ENCODE measurements at places on chromosomes 4 and X.

GRCh38 chr4:40070387-40070786 lies 13.7 kb downstream of the N4BP2 start:
- DNase-seq: no peak

DNA sequence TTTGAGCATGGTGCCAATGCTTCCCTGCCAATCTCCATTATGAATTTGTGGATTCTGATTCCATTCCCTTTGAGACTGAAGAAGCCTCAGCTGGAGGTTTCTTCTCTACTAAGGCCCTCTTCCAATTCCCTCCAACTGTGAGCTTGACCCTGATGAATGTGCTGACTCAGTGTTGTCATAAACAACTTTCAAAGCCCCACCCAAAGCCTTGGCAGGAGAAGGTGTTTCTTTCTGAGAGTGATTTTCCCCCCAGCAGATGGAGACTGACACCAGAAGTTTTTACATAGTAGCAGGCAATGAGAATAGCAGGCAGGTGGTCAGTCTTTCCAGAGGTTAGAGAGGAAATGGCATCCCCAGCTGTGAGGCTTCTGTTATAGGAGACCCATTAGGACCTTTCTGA lies 53.1 kb downstream of the OCRL start:
- DNase-seq: no peak

- DNase-seq: no peak
These were observed 4.1 kb upstream of the S100P start for GRCh38 chr4:6689506-6689960.

DNA sequence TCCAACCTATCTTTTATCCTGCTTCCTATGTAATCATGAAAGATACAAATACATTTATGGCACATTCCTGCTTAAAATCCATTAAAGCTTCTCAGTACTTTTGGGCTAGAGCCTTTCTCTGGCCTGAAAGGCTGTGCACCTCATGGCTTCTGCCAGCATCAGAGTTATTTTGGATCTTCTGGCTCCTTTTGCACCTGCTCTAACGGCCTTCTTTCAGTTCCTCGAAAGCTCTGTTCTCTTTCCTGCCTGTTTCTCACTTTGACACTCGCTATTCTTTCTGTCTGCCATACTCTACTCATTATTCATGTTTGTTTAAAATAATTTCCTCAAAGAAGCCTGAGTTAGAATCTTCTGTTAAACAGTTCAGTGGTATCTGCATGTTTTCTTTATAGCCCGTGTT lies 86.0 kb downstream of the LRP2BP start:
- no peak for DNase-seq

- DNase-seq: peak; percentile 44
These were observed 188.0 kb upstream of the PACRGL start for GRCh38 chr4:20512033-20512792.

- DNase-seq: no peak
These were observed 89.9 kb downstream of the SLC10A6 start for GRCh38 chr4:86759298-86759697.

GRCh38 chr4:89314291-89314690 lies 6.7 kb upstream of the GPRIN3 start:
- DNase-seq: no peak

- DNase-seq: no peak
These were observed 1546.6 kb upstream of the TENM3 start for GRCh38 chr4:180696460-180697092.

GRCh38 chrX:41868392-41868977 lies 54.9 kb downstream of the CASK start:
- no peak for DNase-seq

GRCh38 chr4:20269320-20269719 lies 17.6 kb downstream of the SLIT2 start:
- DNase-seq: no peak

- no peak for DNase-seq
These were observed 85.7 kb downstream of the QDPR start for GRCh38 chr4:17426222-17426621.

DNA sequence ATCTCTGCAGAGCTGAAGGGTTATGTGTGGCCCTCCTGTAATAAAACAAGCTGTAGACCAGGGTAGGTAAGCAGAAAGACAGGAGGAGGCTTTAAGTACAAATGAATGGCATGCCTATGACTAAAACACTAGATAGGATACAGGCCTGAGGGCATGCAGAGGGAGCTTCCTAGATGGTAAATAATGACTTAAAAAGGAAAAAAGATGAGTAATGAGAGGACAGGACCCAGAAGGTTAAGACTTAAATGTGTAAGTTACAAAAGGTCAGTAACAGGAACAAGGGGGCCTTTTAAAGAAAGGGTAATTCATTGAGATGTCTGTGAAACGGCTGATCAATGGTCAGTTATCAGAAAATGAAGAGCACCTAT lies 194.8 kb downstream of the SOWAHB start:
- DNase-seq: no peak

DNA sequence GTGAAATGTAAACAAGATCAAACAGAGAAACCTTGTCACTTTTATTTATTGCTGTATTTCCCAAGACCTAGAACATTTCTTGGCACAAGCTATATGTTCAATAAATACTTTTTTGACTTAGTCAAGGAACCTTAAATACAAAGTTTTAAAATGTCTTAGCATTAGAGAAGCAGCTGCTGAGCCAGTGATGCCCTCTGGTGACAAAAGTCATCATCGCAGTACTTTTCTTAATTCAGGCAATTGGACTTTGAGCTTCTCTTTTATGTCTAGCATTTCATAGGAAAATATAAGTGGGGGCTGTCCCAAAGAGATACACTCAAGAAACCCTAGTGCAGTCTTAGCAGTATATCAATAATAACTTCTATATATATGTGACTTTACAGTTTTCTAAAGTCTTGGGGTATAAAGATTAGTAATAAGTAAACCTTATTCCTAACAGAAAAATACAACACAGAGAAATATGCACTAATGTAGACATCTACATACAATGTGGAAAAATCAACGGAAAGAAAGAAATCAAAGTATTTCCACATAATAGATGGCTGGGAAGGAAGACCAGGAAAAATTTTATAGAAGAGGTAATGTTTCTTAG lies 118.4 kb downstream of the DTHD1 start:
- DNase-seq: no peak

DNA sequence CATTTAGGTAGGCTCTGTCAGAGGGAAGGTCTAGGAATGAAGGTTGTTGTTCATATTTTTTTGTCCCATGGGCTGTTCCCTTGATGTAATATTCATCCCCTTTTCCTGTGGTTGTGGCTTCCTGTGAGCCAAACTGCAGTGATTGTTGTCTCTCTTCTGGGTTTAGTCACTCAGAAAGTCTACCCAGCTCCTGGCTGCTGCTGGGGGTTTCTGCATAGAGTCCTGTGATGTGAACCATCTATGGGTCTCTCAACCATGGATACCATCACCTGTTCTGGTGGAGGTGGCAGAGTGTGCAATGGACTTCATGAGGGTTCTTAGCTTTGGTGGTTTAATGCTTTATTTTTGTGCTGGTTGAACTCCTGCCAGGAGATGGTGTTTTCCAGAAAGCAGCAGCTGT lies 122.8 kb downstream of the ZC4H2 start:
- no peak for DNase-seq

DNA sequence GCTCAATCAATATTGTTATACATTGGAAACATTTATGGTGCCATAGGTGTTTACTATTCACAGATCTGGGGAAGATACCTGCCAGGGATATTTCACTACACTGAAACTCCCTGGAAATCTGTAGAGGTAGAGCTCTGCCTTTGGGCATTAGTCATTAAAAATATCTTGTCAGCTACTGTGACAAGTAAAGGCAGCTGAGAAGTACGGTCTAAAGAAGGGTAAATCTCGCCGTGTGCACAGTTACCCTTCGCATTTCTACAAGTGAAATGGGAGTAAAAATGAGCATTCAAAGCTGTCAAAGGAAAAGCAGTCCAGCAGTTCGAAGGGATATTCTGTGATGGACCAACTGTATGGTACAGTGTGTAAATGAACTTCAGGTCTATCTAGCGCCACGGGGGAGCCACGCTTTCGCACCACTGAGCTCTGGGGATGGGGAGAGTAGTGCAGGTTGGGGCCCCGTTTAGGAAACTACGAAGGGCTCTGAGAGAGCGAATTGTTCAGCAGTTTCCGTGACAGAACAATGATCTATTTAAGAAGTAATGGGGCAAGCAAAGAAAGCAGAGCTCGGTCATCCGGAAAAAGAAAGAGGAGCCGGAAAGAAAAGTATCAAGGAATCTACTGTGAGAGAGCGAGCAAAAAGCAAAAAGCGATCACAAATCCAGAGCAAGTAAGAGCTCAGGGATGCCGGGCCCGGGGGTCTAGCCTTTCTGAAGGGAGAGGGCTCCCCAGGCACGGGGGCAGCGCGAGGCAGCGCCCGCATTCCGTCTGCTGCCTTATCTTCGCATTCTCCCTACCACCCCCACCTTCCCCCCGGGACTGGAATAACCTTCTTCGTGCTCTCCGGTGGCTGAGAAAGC lies 646 bp downstream of the TIGD4 start:
- no peak for DNase-seq

DNA sequence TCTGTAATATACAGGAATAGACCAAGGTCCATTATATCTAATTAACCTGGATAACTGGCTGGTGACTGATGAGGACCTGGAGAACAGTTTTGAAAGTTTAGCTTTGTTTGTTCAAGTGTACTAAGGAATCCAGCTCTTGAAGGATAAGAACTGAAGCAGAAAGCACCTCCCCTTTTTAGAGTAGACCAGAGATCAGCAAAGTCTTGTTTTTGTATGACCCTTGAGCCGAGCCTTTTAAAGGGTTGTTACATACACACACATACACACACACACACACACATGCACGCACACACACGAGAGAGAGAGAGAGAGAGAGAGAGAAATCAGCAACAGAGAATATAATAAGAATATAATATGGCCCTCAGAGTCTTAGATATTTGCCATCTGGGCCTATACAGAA lies 13.0 kb downstream of the MOSPD2 start:
- no peak for DNase-seq

GRCh38 chr4:184177271-184177670 lies 40.4 kb downstream of the ENPP6 start:
- DNase-seq: no peak

DNA sequence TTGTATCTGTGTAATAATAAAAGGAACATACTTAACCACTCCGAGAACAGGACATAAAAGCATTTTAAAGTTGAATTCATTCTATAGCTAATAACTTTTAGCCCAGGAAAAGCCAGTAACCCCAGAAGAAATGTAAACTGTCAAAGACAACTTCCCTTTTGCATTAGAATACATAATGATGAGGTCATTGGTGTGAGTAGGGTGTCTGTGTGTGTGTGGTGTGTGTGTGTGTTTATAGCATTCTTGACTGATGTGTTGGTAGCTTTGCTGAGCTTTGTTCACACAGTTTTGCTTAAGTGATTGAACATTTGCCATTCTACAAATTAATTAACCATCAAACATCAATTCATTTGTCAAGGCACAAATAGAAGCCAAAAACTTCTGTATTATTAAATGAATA lies 559.6 kb downstream of the ARAP2 start:
- DNase-seq: no peak

DNA sequence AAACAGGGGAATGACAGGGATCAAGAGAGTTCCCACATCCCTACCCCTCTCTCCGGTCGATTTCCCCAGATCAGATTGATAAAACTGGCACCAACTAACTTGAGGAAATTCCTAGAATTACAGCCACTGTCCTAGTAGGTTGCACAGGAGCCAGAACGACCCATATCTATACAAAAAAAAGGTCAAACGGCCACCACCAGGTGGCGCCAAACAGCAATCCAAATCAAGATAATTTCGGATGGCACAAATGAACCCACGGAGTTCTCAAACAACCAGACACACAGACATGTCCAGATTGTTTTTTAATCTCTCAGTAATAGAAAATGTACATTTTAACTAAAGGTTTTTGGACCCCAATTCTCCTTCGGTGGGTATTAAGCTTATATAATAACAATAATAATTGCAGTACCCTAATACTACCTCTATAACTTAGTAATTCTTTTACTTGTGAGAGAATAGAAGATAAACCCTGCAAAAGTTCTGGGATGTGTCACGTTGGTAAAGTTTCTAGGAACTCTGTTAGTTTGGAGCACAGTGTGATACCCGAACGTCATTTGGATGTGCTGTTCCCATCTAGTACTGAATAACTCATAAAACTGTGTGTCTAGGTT lies 212.6 kb downstream of the SPOCK3 start:
- no peak for DNase-seq

GRCh38 chrX:31132821-31133241 lies 61.0 kb upstream of the FTHL17 start:
- no peak for DNase-seq

DNA sequence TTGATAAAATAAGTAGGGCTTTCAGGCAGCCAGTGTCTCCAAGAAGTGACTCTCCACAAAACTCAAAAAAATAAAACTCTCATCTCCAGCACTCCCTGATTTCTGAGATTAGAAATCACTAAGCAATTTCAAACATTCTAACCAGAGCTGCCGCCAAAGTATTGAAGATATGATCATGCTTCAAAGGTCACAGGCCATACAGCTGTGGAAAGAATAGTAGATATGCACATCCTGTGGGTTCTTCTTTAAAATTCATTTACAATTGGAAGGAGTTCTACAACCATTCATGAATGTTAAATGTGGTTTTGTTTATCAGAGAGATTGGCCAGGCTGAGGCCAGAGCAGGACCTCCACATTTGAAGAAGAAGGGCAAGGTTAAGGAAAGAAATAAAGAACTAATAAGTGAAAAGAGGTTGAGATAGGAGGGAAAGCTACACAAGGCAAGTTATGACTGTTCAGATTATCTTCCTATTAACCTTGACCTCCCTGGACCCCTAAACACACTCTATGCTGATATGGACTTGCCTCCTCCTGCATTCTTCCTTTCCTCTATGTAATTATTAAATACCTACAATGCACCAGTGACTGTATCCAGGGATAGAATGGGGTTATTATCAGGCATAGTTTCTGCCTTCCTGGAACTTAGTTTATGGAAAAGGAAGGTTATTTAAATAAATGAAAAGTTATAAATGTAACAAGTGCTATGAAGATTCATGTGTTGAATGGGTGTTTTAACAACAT lies 56.4 kb downstream of the USP38 start:
- no peak for DNase-seq

- DNase-seq: no peak
These were observed 7.2 kb downstream of the IL15 start for GRCh38 chr4:141643557-141643956.

GRCh38 chrX:38214551-38215531 lies 5.8 kb downstream of the SRPX start:
- no peak for DNase-seq

- DNase-seq: peak; percentile 52
These were observed 79.4 kb downstream of the NLGN4X start for GRCh38 chrX:6149060-6149872.

Measured in NCI-H187 treated with DMSO at 0.1 percent for 48 hours (cell line).